NCI-H774 (cell line): ENCODE measurements at places on chromosomes 2 and 18.

- no peak for DNase-seq
These were observed 232.8 kb upstream of the HS6ST1 start for GRCh38 chr2:128551435-128551834.

- no peak for DNase-seq
These were observed 245.6 kb downstream of the ANAPC1 start for GRCh38 chr2:111638274-111638877.

- no peak for DNase-seq
These were observed 560.9 kb upstream of the PKDCC start for GRCh38 chr2:41486948-41487347.

DNA sequence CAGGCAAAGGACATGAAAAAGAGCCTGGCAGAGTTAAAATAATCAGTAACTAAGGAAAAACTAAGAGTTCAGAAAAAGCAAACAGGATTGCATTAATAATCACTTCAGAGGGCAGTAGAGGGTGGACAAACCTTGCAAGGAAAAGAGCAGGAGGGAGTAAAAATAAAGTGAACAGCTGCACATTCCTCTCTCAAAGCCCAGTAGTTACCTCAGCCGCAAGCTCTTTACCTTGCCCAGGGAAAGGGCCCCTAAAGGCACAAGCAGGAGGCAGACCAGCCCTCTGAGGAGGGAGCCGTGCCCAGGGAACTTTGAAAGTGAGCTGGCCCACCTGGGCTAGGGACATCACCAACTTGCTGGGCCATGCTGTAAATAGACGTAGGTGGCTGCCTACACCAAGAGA, 196.9 kb downstream of the C1D start:
- no peak for DNase-seq

DNA sequence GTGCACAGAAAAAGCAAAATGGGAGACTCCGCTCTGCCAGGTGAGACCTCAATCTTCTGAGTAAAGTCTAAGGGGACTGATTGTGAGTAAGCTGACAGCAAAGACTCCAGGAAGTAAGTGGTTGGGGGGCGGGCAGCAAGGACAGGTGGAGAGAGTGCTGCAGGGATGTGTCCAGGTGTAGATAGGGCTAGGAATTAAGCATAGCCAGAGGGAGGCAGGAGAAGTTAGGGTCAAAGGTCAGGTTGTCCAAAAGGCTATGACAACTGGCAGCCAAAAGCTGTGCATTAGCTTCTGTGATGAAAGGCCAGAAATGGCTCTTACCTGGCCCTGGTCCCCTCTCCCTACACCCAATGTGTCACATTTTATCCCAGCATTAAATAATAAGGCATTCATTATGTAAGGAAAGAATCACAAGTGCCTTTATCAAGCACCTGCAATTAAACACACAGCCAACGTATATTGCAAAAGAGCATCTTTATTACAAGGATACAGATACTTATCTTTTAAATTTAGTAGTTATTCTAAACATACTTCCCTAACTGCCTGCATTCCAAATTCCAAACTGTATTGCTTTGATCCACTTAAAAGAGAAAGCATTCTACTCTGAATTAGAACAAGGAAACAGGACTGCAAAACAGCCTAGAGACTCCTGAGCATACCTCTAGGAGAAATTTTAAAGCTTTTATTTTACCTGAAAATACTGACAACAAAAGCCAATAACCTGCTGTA, 247.9 kb downstream of the IRS1 start:
- DNase-seq, result no peak

DNA sequence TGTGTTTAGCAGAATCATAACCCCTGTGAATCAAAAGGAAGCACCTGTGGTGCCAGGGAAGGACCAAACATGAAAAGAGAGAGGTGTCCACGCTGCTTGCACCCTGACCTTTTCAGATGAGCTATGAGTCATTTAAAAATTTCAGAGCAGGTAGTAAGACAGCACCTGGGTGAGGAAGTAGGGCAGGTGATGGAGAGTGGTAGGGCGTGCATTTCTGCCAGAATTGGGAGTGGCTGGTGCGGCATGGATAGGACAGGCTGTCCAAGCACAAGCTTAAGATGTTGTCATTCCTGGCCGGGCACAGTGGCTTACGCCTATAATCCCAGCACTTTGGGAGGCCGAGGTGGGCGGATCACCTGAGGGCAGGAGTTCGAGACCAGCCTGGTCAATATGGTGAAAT, 36.8 kb downstream of the NPAS2 start:
- no peak for DNase-seq

DNA sequence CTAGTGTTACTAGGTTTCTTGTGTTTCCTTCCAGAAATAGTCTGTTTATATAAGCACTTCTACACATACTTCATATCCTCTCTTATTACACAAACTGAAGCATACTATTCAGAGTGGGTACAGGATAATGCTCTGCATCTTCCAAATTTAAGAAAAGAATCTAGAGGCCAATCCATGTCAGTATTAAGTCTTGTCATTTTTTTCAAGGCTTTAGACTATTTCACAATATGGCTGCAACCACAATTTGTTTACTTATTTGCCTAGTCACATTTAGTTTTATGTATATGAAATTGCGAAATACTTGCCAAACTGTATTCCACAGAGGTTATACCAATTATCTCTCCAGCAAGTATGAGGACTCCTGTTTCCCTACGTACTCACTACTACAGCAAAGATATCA, 27.9 kb downstream of the IWS1 start:
- DNase-seq, result no peak

- DNase-seq, result no peak
These were observed 521.2 kb downstream of the TNS1 start for GRCh38 chr2:217481577-217481976.

- DNase-seq, result no peak
These were observed 15.2 kb upstream of the SCLY start for GRCh38 chr2:238045575-238045974.
